Lower leg skin (tissue), 4 donors: ENCODE measurements at places on chromosomes 16 and 17.

DNA sequence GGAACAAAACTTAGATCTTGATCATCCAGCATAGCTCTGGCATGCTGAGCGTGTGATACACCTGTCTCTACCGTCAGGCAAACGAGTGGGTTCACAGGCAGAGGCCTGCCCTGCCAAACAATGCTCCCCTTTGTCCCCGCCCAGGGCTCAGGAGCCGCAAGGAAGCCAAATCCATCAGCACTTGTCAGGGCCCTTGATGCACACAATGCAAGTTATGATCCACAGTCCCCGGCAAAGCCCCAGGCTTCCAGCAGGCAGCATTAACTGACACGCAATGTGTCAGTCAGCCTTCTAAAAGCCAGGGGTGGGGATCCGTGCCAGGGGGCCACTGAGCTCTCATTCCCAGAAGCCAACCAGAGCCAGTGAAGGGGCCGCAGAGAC is 460.9 kb downstream of the SLC39A11 start:
- DNase-seq = peak; percentile 30

- DNase-seq = no peak
Observed at GRCh38 chr16:49458243-49458642, 84.6 kb downstream of the C16orf78 start.

GRCh38 chr16:63323722-63324705 is 1287.8 kb upstream of the CDH8 start:
- no peak for DNase-seq

- no peak for DNase-seq
Observed at GRCh38 chr17:15431196-15431595, 36.2 kb downstream of the CDRT4 start.

DNA sequence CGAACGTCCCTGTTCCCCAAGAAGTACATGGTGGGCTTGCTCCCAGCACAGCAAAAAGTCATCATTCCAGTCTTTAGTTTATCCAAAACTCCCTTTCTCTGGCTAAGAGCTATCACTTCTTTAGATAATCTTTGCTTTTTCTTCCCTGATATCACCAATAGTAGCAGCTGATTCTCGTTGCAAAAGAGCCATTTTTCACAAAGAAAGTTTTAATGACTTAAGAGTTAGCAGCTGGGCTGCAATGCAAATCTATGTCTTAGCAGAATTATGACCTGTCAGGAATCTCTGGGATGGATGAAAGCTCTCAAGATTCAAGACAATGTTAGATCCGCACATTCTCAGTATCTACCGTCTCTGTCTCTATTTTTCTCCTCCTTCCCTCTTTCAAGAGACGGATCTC is 53.8 kb downstream of the NXN start:
- DNase-seq = no peak

GRCh38 chr17:12603566-12603965 is 62.1 kb upstream of the MYOCD start:
- no peak for DNase-seq

DNA sequence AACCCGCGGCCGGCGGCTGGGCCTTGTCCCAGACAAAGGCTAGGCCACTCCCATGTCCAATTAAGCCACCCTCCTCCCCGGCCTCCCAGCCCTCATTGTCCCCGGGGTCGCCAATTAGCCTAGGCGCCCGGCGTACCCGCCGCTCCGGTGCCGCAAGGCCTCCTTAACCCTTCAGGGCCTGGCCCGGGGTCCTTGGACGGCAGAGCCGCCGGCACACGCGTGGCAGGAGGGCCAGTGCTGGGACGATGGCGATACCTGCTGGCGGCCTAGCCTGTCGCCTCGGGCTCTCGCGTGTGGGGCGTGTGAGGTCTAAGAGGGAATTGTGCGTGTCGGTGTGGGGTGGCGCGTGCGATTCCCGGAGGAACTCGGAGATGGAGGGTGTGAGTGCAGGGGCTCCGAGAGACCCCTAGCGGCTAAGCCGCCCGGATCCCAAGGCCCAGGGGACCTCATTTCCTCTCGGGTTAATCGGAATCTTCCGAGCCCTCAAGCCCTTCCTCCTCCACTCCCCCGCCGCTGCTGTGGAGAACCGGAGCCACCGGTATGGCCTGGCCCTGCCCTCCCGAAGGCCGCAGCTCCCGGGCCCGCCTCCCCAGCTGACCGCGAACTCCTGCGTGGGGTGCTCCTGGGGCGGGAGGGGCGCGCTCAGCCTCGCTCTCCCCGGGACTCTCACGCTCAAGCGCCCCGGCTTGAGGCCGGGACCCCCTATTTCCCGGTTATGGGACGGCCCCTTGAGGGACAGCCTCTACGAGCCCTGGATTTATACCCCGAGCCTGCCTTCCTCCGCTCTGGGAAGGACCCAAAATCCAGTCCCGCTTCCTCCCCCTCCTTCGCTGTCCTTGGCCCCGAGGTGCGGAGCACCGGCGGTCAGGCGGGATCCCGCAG is 11.9 kb downstream of the TBX2 start:
- DNase-seq = peak; percentile 17

DNA sequence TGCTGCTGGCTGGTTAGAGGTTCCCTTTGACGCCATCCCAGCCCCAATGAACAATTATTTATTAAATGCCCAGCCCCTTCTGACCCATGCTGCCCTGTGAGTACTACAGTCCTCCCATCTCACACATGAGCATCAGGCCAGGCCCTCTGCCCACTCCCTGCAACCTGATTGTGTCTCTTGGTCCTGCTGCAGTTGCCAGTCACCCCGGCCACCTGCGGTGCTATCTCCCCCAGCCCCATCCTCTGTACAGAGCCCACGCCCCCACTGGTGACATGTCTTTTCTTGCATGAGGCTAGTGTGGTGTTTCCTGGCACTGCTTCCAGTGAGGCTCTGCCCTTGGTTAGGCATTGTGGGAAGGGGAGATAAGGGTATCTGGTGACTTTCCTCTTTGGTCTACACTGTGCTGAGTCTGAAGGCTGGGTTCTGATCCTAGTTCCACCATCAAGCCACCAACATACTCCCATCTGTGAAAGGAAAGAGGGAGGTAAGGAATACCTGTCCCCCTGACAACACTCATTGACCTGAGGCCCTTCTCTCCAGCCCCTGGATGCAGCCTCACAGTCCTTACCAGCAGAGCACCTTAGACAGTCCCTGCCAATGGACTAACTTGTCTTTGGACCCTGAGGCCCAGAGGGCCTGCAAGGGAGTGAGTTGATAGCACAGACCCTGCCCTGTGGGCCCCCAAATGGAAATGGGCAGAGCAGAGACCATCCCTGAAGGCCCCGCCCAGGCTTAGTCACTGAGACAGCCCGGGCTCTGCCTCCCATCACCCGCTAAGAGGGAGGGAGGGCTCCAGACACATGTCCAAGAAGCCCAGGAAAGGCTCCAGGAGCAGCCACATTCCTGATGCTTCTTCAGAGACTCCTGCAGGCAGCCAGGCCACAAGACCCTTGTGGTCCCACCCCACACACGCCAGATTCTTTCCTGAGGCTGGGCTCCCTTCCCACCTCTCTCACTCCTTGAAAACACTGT is 11.3 kb downstream of the CX3CL1 start:
- DNase-seq = no peak

- DNase-seq = no peak
Observed at GRCh38 chr16:88634141-88634993, 4.0 kb upstream of the IL17C start.
